ENCODE measurements at places on chromosomes 1 and 21.

- no peak for DNase-seq
Observed at GRCh38 chr1:37814252-37814651, 6.2 kb upstream of the YRDC start.

- no peak for DNase-seq
Observed at GRCh38 chr1:30720271-30721223, 2.8 kb downstream of the MATN1 start.

DNA sequence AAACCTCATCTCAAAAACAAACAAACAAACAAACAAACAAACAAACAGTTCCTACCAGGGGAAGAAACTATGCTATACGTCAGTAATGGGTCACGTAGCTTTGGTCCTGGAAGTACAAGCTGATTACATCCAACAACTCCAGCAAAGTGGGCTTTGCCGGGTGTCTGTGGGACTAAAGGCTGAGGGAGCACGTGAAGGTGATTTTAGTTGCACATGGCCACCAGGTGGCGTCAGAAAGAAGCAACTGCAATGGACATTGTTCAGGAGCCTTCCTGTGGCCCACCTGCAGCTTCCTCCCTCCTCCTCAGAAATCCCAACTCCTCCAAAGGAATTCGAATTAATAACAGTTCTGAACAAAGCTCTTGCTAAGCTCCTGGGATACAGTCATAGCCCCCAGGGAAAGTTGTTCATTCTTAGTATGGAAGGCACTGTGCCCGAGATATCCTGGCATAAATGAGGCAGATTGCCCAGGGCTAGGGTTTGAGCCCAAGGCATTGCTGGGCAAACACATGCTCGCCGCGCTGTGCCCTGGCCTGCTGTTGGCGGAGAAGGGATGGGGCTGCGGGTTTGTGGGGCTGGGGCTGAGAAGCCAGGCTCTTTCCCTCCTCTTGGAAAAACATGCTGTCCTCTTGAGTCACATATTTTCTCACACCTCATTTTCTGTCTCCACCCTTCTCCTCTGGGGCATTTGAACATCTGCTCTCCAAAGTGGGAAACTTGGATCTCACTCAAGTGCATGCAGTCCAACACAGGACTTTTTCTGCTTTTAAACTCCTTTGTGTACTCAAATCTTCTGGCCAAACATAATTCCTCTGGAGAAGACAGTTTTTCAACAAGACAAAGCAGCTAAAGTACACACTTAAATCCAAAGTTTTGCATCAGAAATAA is 28.6 kb downstream of the AKNAD1 start:
- DNase-seq = peak; percentile 36

DNA sequence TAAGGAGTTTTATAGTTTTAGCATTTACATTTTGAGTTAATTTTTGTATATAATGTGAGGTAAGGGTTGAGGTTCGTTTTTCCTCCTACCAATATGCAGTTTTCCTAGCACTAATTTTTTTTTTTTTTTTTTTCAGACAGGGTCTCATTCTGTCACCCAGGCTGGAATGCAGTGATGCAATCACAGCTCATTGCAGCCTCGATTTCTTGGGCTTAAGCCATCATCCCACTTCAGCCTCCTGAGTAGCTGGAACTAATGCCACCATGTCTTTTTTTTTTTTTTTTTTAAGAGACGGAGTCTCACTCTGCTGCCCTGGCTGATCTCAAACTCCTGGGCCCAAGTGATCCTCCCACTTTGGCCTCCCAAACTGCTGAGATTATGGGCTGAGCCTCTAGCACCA is 2.5 kb upstream of the UBASH3A start:
- no peak for DNase-seq

- no peak for DNase-seq
Observed at GRCh38 chr1:210920258-210920657, 213.7 kb downstream of the KCNH1 start.

DNA sequence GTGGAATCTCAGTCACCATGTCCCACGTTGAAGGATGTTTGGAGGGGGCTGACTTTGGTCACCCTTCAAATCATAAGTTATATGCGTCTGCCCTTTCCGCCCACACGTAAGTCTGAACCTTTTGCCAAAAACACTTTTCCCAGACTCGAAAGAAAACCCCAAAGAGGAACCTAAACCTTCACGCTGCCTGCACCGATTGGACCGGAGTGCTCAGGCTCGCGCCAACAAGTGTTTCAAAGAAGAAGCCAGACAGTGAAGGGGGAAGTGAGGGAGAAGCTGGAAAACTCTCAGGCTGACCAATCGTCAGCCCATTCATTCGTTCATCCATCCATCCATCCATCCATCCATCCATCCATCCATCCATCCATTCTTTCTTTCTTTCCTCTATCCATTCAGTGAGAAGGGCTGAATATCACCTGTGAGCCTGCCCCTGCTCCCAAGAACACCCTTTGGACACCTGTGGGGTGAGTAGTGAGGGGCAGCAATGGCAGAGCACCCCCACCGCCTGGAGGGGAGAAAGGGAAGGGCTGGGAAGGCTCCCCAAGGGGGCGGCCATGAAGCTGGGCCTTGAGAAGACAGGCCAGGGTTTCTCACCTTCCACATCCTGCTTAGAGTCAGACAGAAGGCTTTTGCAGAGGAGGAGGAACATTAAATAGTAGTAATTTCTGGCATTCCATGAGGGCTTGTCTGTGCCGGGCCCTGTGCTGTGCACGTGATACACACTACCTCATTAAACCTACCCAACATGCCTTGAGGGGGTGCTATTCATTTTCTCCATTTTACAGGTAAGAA is 27.1 kb upstream of the RUNX3 start:
- DNase-seq = no peak

DNA sequence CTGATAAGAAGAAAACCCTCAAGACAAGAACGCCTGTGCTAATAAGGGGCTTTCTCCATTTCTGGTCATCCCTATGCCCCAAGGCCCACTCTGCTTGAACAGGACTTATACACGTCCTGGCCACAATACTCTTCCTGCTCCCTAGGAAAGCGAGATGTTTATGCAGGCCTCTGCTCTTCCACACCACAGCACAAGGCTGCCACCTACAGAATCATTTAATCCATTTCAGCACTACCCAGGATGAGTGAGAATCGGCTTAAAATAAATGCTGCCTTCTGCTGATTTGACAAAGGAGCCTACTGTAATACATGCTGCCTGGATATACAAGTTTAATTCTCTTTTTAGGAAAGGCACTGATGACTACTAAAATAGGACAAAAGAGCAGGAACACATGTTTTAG is 29.4 kb downstream of the FRRS1 start:
- DNase-seq = no peak

DNA sequence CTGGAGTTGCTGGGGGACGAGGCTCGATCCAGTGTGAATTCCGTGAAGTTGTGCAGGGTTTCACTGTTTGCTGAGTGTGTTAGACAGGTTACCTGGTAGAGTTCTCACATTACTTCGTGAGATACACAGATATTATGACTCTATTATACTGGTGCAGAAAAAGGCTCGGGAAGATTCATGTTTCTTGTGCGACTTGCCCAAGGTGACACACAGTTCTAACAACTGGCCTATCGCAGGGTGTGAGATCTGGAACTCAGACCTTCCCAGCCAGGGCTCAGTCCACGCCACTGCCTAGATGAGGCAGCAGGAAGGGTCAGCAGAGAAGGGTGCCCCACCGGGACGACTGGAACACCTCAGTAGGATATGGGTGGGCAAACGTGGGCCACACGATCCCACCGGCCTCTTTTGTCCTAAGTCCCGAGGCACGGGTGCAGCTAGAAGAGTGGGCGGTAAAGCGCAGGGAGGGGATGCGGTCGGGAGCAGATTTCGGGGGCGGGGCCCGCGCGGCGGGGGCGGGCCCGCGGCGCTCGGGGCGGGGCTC is 296 bp upstream of the RNPEP start:
- DNase-seq = peak; percentile 57

GRCh38 chr1:17437580-17438317 is 1.7 kb downstream of the RCC2 start:
- no peak for DNase-seq

- no peak for DNase-seq
Observed at GRCh38 chr1:183827801-183828200, 22.9 kb downstream of the RGL1 start.

GRCh38 chr1:244369256-244370057 is 82.3 kb downstream of the ADSS2 start:
- DNase-seq = no peak

DNA sequence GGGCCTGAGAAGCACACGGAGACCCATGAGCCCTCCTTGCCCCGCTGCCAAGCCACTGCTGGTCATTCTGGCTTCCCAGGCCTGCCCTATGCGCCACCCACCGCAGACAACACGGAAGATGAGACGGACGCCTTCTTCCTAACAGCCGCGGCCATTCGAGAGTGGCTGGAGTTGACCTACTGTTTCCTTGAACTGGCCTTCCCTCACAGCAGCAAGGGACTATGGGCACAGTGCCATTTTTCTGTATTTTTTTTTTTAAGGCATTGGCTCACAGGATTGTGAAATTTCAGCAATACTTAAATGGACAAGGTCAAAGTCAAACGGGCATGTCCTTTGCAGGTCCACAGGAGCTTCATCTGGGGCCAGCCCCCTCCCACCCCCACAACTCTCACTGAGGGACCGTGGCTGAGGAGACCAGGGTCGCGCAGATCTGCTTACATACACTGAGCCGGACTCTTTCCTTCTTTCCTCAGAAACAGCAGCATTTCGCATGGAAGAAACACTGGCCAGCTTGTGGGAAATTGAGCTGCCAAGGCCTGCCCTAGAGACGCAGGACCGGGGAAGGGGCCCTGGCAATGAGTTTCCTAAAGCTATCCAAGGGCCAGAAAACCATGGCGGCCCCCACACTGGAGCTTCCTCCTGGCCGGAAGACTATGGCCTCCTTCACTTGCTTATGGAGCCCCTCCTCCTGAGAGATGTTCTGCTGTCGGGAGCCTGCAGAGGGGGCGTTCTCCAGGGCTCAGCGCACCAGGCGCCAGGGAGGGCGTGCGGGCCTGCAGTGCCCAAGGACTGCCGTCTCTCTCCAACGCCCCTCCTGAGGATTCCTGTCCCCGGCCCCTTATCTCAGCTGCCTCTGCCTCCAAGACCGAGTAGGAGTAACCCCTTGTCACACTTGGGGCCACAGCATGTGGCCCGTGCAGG is 98.9 kb downstream of the PGBD5 start:
- DNase-seq = no peak

- no peak for DNase-seq
Observed at GRCh38 chr1:10765734-10766478, 30.5 kb downstream of the CASZ1 start.

DNA sequence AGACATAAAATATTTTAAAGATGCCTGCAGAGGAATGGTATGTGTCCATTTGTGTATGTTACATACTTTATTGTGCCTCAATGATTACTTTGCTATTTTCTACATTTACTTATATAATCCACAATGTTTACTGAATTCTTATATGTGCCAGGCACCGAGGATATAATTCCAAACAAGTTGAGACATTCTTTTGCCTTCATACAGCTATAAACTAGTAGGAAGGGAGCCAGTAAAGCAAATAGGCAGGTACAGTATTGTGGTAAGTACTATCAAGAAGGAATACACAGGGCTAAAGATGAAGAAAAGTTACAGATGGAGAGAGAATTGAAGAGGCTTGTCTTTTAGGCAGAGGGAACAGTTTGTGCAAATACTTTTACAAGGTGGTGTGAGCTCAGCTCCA is 131.6 kb downstream of the DISP1 start:
- DNase-seq = no peak

- DNase-seq = no peak
Observed at GRCh38 chr1:55288245-55288644, 73.1 kb upstream of the USP24 start.

GRCh38 chr1:59266927-59267293 is 30.0 kb upstream of the FGGY start:
- no peak for DNase-seq

- DNase-seq = no peak
Observed at GRCh38 chr21:40472013-40472412, 374.9 kb downstream of the DSCAM start.

GRCh38 chr1:205921570-205921909 is 21.7 kb downstream of the SLC26A9 start:
- DNase-seq = no peak

DNA sequence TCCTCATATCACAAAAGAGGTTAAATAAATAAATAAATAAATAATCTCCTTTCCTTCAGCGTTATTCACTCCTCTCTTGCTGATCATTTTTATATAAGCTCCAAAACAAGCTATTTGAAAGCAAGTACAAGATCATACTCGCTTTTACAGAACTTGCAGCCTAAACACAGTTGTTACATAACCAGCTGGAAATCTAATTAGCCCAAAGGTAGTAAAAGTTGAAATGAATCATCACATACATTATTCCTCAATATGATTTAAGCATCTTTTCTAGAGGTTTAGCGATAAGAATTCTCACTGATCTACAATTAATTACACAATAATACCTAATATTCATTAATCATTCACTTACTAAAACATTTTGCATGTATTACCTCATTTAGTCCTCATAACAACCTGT is 160.2 kb downstream of the COP1 start:
- DNase-seq = no peak

DNA sequence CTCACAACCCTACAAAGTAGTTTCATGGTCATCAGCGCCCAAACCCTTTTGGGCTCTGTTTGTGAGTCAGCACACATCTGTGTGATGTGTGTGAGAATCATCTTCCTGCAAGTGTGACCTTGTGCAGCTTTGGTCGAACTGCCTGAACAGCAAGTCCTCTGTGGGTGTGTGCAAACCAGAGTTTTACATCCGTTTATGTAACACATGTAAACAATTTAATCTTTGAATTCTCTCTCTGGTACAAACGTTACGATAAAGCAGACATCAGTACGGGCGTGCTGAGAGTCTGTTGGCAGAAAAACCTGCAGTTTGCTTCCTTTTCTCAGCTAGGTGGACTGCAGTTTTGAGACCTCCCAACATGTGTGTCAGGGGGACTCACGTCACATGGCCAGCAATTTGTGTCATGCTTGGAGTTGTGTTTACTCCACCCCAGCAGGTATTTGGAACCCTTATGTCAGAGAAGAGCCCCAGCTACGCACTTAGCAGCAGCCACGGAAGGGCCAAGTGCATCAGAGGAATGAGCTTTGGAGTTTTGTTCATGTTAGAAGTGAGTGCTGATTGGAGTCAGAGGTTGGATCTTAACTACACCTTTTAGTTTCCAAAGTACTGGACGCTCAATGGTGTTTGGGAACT is 230.8 kb downstream of the PAPPA2 start:
- no peak for DNase-seq

- DNase-seq = no peak
Observed at GRCh38 chr1:29575277-29575676, 339.0 kb downstream of the PTPRU start.

DNA sequence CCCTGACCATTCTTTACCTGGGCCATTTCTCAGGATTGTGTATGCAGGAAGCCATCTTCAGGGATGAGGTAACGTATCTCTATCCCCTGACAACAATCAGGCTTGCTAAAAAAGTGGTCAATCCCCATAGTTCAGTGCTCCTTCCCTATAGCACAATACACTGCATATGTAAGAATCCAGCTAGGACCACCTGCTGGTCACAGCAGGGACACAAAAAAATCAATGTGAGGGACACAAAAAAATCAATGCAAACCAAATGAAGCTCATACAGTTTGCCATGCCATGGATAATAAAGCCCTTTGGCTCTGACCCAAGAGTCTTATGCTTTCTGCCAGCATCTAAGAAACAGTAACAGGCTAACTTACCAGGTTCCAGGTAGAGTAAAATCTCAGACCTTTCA is 16.3 kb downstream of the ACBD6 start:
- no peak for DNase-seq
